ENCODE measurements at places on chromosomes 13 and 19. TPM values are rescaled to one million over a fixed set of nuclear protein-coding genes. Genes with fewer than 3 reads are reported as not detected.

NCR1 gene
- not detected for total RNA-seq

ERICH4 gene
- total RNA-seq, result not detected

GRIK5 gene
- total RNA-seq, result 3.5 TPM

F10 gene
- 20.3 TPM for total RNA-seq

ADPRHL1 gene
- 1.5 TPM for total RNA-seq

ZNF566 gene
- total RNA-seq, result 15.4 TPM

DACH1 gene
- 0.26 TPM for total RNA-seq

IRGC gene
- not detected for total RNA-seq

RAB20 gene
- total RNA-seq, result 5.6 TPM

ANGPTL8 gene
- total RNA-seq, result not detected

FGF21 gene
- total RNA-seq, result not detected

B3GNT8 gene
- total RNA-seq, result 1.3 TPM

CDX2 gene
- total RNA-seq, result not detected

KCNN4 gene
- total RNA-seq, result 0.83 TPM

CGB1 gene
- not detected for total RNA-seq

OR7A5 gene
- not detected for total RNA-seq

RDH13 gene
- 8.5 TPM for total RNA-seq

C19orf67 gene
- not detected for total RNA-seq

NKPD1 gene
- total RNA-seq, result 0.26 TPM

CERS4 gene
- 27.0 TPM for total RNA-seq

ZNF223 gene
- total RNA-seq, result 4.6 TPM

MKNK2 gene
- 409 TPM for total RNA-seq

MEIOSIN gene
- not detected for total RNA-seq

ZNF808 gene
- total RNA-seq, result 17.7 TPM

PPP1R13L gene
- 1.5 TPM for total RNA-seq

SSC5D gene
- total RNA-seq, result 19.3 TPM

KLK14 gene
- not detected for total RNA-seq

CEACAM20 gene
- total RNA-seq, result not detected

MED25 gene
- total RNA-seq, result 11.2 TPM

CEACAM5 gene
- total RNA-seq, result not detected

DENND1C gene
- not detected for total RNA-seq

POSTN gene
- total RNA-seq, result 38.0 TPM

NOTCH3 gene
- 26.4 TPM for total RNA-seq

IGFL1 gene
- total RNA-seq, result not detected

CYP2F1 gene
- total RNA-seq, result not detected

LILRA6 gene
- total RNA-seq, result not detected

IFNL1 gene
- not detected for total RNA-seq

CLEC17A gene
- not detected for total RNA-seq

TLE6 gene
- 0.51 TPM for total RNA-seq

CEACAM7 gene
- total RNA-seq, result not detected

OLFM4 gene
- not detected for total RNA-seq

NLRP5 gene
- not detected for total RNA-seq

C2CD4C gene
- 0.17 TPM for total RNA-seq

ZNF586 gene
- 14.9 TPM for total RNA-seq

KLHL1 gene
- total RNA-seq, result not detected

Data from fibroblast of lung (primary cell).